ENCODE measurements at places on chromosomes 12 and 14.

- DNase-seq, result no peak
These were observed 8.3 kb downstream of the PXN start for GRCh38 chr12:120257041-120257821.

DNA sequence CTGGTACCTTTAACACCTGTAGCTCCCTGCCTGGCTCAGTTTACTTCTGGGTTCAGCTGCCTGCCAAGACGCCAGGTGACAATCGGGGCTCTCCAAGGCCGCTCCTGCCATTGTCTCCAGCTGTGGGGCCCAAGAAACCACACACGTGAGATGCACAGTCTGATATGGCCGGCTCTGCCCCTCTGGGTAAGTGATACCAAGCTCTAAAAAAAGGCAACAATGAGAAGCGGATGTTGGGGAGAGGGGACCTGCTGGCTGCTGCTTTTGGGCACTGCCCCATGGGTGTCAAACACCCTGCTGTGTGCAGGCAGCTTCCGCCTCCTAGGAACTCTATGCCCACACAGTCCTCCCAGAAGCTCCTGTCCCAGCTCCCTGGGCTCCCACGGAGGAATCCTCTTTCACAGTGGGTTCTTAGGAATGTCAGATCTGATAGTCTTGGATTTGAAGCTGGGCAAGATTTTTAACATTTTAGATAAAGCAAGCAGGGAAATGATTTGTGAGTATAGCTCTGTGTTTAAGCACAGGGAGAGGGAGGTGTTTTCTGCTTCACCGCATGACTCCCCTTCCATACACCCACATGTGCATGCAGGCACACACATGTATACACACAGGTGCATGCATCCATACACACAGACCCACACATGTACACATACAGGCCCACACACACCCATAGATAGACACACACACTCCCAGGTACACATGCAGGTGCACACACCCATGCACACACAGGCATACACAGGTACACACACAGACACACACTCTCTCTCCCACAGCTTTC is 1135.8 kb downstream of the BCL11B start:
- peak; percentile 5 for DNase-seq

DNA sequence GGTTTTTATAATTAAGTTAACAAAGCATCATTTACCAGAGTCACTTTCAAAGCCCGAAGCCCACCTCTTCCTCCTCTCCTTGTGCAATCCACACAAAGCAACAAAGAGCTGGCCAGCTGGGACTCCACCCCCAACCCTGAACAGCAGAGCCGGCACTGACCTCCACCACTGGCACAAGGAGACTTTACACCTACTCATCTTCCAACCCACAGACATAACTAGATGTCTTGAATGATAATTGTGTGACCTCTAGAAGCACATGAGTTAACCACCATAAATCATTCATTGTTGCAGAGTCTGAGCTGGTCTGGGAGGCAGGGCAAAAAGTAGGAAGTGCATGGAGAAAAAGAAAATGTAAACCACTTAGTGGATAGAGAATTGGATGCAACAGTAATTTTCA is 72.2 kb downstream of the ST8SIA1 start:
- no peak for DNase-seq

- no peak for DNase-seq
These were observed 7.4 kb downstream of the TCP11L2 start for GRCh38 chr12:106309671-106310505.

GRCh38 chr12:131640525-131640924 is 70.4 kb upstream of the SFSWAP start:
- no peak for DNase-seq

DNA sequence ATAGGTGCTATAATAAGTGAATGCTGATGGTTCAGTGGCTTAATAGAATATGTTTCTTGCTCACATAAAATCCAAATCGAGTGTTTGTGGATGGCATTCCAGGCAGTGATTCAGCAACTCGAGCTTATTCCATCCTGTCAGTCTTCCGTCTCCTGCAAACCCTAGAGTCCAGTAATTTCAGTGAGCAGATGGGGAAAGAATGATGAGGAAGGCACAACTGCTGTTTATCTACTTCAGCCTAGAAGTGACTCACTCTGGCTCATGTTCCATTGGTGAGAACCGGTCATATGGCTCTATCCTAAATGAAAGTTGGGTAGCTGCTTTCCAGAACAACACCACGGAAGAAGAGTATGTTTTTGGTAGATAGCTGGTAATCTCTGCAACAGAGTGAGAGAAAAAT is 421.8 kb upstream of the PDE3A start:
- DNase-seq, result no peak
